ENCODE measurements at places on chromosomes 6 and 20.

DNA sequence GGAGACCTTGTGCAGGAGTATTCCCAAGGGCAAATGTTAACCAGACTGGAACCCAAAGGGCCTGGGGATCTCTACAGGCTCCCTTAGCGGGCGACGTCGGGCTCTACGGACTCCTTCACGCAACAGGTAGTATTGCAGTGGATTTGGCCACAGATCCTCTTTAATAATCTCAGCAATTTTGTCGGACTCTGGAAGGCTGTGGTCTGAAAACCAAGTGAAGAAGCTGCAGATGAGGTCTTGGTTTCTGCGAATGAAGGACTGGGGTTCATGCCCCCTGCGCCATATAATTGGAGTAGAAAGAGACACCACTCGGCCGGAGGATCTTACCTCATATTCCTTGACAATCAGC is 1.3 kb downstream of the TSPYL1 start:
- no peak for DNase-seq

GRCh38 chr6:167090171-167090570 is 32.7 kb upstream of the CCR6 start:
- no peak for DNase-seq

GRCh38 chr20:10125757-10126156 is 91.0 kb downstream of the ANKEF1 start:
- DNase-seq: no peak

DNA sequence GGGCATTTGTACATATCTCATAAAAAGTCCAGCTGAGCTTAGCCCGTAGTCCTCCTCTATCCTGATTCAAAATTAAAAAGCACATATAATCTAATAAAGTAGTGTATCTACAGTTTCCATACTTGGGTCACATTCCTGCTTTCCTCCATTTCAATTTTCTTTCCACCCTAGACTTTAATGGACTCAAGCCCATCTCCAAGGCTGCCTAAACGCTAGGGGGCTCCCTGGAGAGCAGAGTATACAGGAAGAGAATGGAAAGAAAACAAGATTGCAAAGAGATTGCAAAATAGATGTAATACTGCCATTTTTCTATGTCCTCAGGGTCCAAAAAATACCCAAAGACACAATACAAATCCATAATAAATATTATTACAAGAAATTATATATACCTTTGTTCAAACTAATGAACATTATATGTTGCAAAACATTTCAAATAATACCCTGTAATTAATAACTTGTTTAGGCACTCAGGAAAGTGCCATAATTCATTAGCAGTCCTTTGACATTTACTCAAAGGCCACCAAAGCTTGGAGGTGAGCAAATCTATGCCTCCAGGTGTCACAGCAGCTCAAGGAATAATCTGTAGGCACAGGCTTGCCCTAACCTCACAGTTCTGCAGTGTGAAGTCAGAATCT is 2.4 kb upstream of the MCM3 start:
- peak; percentile 63 for DNase-seq

DNA sequence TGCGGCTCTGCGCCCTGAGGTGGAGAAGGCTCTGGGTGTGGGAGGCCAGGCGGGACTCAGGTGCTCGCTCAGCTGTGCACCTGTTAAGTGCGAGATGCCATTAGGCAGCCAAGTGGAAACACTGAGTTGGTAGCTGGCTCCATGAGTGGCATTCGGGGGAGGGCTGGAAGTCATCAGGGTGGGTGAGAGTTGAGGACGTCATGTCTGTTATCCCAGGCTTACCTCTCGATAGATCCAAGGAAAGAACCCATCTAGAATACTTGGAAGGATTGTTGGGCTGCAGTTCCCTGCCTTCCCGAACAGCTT is 41.3 kb downstream of the TAF8 start:
- no peak for DNase-seq

DNA sequence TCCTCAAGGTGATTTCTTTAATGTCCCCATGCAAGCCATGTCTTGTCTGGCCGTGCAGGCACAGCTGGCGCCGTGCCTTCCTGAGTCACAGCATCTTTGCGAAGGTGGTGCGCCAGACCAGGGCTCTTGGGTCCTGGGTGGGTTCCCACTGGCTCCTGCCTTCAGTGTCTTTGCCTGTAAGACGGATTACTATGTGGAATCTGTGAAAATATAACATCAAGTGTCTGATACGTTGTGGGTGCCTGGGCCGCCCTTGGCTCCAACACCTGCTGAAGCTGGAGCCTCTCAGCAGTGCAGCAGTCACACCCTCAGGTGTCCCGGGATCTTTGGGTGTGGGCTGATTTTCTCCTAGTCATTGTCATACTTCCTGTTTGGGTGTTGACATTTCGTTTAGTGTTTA is 3.2 kb downstream of the OSBPL2 start:
- no peak for DNase-seq

GRCh38 chr6:134431421-134431859 is 113.5 kb upstream of the SGK1 start:
- no peak for DNase-seq

All from activated T-cell treated with anti-CD3 and anti-CD28 coated beads, Interleukin-2, amount 50 U/mL, for 24 hours (primary cell).